ENCODE measurements at places on chromosomes 3 and 15.

- no peak for DNase-seq
Observed at GRCh38 chr3:170622369-170623159, 36.7 kb upstream of the SLC7A14 start.

DNA sequence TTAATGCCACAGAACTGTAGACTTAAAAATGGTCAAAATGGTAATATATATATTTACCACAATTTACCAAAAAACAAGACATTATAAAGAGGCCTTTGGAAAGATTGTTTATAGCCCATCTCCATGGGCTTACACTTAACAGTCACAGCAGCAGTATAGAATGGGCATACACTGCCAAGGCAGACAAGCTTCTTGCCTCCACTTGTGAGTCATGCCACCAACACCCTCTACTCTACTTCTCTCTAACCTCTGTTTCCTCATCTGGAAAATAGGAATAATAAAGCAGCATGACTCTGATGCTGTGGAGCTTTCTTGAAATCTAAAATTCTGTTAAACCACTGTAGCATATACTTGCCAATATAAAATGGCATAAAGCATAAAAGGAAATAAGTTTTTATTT lies 14.4 kb upstream of the GPR156 start:
- no peak for DNase-seq

DNA sequence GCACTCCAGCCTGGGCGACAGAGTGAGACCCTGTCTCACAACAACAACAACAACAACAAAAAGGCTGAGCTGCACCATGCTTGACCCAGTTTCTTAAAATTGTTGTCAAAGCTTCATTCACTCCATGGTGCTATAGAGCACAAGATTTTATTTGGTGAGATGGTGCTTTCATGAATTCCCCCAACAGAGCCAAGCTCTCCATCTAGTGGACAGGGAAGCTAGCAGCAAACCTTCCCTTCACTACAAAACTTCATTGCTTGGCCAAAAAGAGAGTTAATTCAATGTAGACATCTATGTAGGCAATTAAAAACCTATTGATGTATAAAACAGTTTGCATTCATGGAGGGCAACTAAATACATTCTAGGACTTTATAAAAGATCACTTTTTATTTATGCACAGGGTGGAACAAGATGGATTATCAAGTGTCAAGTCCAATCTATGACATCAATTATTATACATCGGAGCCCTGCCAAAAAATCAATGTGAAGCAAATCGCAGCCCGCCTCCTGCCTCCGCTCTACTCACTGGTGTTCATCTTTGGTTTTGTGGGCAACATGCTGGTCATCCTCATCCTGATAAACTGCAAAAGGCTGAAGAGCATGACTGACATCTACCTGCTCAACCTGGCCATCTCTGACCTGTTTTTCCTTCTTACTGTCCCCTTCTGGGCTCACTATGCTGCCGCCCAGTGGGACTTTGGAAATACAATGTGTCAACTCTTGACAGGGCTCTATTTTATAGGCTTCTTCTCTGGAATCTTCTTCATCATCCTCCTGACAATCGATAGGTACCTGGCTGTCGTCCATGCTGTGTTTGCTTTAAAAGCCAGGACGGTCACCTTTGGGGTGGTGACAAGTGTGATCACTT lies 2.0 kb downstream of the CCR5 start:
- DNase-seq: peak; percentile 35

- no peak for DNase-seq
Observed at GRCh38 chr3:43171748-43172147, 65.9 kb upstream of the POMGNT2 start.

DNA sequence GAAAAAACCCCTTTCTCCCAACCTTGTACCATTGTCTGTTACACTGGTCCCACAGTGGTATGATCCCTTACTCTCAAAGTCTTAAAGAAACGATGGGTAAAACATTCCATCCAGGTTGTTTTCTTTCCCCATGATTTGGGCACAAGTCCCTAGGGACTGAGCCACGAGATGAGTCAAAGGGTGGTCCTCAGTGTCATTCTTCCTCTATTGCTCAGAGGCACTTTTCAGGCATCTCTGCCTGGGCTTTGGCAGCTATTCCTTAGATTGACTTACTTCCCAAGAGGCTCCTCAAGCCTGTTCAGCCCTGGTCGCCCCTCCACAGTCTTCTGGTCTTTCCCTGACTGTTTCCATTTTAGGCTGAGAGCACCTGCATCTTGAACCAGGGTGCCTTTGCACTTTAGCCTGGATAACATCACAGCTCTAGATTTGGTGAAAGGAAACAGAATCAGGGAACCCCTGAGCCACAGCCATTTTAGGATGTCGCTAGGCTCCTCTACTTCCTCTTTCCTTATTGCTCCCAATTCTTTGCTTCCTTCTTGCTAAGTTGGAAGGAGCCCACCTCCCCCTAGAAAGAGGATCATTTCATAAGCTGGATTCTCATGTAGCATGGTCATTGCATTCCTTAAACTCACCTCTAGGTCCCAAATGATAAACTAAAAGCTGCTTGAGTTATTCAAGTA lies 131.0 kb upstream of the TPRG1 start:
- no peak for DNase-seq

- no peak for DNase-seq
Observed at GRCh38 chr15:33980159-33980558, 11.9 kb downstream of the CHRM5 start.

DNA sequence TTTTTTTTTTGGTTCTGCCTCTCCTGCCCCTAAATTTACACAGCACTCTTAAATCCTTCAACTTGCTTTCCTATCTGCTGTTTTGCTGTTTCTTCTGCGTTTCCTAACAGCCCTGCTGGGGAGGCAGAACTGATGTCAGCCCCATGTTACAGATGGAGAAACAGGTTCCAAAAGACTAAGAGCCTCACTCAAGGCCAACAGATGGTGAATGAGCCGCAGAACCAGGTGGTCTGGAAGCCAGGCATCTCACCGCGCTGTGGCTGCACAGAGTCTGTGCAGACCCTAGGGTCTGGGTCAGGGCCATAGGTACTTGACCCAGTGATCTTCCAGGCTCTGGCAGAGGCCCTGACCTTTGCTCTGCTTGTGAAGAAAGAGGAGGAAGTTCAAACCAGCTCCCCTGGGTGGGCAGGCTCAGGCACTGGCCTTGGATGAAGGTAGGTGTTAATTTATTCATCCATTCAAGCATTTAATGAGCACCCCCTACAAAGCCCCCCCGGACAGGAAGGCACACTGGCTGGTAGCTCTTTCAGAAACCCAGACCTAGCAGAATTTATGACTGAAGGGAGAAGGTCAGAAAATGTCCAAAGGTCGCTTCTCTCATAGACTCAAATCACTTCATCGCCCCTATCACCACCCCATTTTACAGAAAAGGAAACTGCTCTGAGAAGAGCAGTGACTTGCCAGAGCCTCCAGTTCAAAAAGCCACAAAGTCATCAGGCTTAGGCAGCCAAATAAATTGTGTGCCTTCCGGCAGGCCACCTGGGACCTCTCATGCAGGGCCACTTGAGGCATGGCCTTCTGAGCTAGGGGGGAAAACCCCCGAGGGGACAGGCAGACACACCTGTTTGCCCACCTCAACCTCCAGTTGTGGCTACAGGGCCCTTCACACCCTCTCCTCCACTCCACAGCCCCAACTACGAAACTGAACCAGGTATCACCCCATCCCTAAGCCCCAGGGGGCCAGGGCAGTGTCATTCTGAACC lies 2.7 kb downstream of the CHDH start:
- DNase-seq: no peak

DNA sequence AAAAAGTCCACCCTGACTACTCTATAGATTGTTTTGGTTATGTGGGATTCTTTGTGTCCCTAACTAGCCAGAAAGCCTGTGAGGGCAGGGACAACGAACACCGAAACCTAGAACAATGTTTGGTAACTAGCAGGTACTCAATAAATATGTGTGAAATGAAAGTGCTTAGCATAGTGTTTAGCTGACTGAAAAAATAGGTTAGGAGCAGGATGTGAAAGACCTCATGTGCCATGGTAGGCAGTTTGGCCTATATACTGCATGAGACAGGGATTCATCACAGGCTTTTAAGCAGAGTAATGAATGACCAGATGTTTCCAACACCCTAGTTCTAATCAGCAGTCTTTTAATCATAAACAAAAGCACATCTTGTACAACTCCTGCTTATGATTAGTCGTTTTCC lies 64.2 kb downstream of the MYO5A start:
- DNase-seq: no peak

- DNase-seq: no peak
Observed at GRCh38 chr3:126487151-126487771, 11.6 kb upstream of the ZXDC start.

- no peak for DNase-seq
Observed at GRCh38 chr3:8937064-8938020, 25.9 kb downstream of the RAD18 start.

DNA sequence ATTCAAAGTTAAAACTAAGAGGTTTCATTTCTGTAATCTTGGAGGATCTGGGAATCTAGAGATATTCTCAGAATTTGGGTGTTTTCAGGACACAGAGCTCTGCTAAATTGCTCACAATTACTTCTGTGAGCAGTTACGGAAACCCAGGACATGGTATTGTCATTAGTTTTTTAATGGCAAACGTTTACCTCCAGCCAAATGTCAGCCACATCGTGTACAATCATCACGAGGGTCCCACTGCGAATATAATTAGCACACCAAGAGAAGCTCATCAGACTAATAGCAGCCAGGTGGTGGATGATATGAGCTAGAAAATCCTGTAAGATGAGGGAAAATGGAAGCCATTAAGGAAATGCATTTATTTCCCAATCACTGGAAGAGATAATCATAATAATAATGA lies 56.0 kb downstream of the CERS3 start:
- DNase-seq: no peak

- DNase-seq: no peak
Observed at GRCh38 chr3:61736506-61736905, 175.1 kb downstream of the PTPRG start.

GRCh38 chr3:137789236-137789635 lies 25.1 kb downstream of the SOX14 start:
- no peak for DNase-seq

GRCh38 chr3:62187022-62187431 lies 186.3 kb downstream of the FEZF2 start:
- DNase-seq: no peak

- DNase-seq: no peak
Observed at GRCh38 chr3:177710506-177710905, 513.2 kb upstream of the TBL1XR1 start.

GRCh38 chr3:5078151-5078550 lies 43.9 kb upstream of the ARL8B start:
- DNase-seq: no peak

DNA sequence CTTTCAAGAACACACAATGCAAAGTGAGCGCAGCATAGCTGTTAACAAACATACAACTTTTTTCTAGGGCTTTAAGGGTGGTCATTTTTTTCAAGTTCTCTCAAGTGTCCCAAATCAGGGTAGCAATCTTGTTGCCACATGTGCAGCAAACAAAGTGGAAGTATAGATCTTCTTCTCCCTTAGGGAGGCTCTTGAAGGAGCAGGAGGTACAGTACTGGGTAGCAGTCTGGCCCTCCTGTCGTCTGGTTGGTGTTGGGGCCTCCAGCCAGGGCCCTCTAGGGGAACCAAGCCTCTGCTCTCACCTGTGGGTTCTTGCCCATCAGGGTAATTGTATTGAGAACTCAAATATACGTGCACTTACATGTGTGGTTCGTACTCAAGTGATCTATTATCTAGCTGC lies 25.8 kb downstream of the MKRN2 start:
- DNase-seq: no peak

GRCh38 chr3:146646261-146646660 lies 41.1 kb upstream of the PLSCR5 start:
- DNase-seq: no peak

DNA sequence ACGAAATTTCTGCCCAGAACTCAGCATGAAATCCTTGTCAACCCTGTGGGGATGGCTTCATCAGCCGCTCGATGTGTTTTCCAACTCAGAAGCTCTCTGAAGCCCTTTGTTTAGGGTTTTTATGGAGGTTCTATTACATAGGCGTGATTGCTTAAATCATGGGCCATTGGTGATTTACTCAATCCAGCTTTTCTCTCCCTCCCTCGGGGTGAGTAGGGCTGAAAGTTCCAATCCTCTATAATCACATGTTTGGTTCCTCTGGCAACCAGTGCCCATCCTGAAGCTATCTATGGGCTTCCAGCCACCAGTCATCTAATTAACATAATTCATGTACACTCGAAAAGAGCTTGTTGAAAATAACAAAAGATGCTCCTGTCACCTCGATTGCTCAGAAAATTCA lies 51.6 kb downstream of the GATM start:
- no peak for DNase-seq

DNA sequence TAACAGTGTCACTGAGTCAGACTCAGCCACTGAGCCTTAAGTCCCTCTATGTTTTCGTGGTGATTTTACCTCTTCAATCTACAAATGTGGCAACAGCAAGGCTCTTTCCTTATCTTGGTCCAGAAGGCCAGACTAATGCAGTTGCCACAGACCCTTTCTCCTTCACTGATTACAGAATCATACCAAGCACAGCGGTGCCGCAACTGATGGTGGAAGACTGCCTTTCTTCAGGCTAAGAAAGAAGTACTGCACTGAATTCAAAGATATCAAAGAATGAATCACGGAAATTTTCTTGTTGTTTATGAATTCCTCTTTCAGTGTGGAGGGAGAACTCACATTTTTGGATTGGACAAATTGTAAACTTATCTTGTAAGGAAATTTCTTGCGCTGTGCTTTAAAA lies 18.6 kb downstream of the DCP1A start:
- no peak for DNase-seq

DNA sequence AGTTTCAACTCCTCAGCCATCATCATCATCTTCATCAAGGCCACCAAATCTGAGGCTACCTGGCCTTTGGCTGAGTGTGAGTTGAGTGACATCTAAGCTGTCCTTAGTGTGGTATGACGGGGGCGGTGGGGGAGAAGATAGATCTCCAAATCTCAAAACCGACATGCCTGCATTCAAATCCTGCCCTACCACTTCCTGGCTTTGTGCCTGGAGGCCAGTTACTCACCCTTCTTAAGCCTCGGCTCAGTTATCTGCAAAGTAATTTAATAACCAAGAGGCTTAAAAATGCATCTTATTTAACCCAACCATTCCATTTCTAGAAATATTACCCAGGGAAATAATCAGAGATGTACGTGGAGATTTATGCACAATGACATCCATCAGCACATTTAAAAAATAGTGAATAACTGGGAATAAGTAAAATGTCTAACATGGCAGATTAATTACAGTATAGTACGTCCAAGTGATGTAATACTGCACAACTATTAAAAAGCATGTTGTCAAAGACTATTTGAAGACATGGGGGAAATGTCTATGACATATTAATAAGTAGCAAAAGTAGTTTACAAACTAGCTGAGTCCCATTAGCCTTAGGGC lies 167.4 kb downstream of the NTRK3 start:
- no peak for DNase-seq

DNA sequence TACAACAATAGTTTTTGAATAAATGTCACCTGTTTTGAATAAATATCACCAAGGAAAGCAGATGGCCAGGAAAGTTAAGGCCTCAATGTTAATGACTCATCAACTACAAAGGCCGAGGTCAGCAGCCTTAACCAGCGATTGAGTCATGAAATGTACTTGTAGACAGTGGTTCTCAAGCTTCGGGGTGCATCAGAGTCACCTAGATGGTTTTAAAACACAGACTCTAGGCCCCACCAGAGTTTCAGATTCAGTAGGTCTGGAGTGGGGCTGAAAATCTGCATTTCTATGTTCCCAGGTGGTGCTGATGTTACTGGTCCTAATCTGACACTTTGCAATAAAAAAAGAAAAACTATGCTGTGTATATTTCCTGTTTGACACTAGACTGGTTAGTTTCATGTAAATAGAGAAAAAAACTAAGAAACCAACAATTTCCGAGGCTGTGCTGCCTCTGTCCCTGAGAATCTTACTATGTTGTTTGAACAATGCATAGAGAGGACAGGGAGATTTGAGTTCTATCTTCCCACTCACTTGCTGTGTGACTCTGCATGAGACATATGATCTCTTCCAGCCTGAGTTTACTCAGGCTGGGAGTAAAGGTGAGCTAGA lies 9.8 kb downstream of the RAB27A start:
- peak; percentile 75 for DNase-seq
